Hippocampal formation (tissue), 2 donors: ENCODE measurements at places on chromosomes 5 and 9.

DNA sequence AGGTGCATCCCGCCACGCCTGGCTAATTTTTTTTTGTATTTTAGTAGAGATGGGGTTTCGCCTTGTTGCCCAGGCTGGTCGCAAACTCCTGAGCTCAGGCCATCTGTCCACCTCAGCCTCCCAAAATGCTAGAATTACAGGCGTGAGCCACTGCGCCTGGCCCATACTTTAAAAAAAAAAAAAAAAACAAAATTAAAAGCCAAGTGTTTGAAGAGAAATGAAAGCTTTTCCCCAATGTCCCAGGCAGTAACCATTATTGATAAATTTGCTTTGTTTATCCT lies 9.5 kb downstream of the PRRC2B start:
- DNase-seq: no peak

DNA sequence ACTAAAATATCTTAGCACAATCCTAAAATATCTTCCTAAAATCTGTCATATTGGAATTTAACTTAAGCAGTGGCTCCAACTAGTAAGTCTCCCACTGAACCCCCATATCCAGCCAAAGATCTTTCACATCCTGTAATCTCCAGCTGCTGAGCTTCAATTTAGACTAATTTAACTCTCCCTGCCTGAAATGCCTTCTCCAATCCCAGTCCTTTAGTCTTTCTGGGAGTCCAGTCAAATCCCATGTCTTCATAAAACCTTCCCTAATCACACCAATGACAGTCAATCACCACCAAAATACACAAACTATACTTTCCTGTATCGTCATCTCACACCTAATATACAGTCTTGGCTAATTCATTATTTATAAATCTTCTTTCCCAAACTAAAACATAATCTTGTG lies 607 bp upstream of the KLHL3 start:
- no peak for DNase-seq

- no peak for DNase-seq
These were observed 34.8 kb upstream of the PANK3 start for GRCh38 chr5:168613996-168614395.

DNA sequence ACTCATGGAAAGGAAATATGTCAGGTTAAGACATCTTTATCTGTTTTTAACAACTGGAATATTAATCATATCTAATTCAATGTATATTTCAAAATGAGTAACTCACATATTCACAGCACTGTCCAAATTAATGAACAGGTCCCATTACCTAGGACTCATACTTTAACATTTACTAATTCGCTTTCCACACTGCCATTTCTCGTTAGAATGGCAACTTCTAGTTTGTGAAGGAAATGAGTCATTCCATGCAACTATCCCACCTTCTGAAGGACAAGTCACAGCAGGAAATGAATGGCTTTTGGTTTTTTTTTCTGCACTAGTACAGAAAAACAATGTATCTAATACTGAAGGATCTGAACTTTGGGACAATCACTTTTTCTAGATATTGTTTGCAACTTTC lies 24.6 kb upstream of the IFNK start:
- no peak for DNase-seq

DNA sequence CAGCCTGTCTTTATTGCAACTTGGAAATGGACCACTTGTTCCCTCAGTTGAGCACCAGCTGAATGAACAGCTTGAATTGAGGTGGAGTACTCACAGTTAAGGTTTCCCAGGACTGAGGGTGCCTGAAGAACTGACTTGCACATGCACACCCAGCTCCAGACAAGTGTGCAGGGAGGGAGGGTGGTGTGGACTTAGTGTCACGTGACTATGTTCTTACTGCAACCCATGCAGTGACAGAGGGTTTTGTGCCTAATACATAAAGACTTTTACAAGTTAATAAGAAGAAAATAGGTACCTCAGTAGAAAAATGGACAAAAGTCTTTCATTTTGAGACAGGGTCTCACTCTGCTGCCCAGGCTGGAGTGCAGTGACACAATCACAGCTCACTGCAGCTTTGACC lies 18.0 kb downstream of the BARX1 start:
- DNase-seq: no peak

DNA sequence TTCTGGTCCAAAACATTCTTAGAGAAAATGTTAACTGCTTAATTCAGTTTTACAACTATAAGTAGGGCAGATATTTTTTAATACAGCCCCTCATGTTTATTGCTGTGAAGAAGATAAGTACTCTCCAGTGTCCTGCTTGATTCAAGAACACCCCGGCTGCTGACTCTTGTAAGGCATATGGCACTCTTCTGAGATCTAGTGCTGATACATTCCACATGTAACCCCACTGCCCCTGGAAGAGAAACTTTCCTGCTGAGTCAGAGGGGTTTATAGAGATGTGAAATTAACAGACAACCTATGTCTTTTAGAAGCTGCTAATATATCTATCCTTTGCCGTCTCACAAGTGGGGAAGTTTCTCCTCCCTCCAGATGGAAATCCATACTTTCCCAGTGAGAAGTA lies 1.0 kb upstream of the MINAR2 start:
- no peak for DNase-seq

GRCh38 chr5:126811515-126812198 lies 34.7 kb downstream of the LMNB1 start:
- no peak for DNase-seq

DNA sequence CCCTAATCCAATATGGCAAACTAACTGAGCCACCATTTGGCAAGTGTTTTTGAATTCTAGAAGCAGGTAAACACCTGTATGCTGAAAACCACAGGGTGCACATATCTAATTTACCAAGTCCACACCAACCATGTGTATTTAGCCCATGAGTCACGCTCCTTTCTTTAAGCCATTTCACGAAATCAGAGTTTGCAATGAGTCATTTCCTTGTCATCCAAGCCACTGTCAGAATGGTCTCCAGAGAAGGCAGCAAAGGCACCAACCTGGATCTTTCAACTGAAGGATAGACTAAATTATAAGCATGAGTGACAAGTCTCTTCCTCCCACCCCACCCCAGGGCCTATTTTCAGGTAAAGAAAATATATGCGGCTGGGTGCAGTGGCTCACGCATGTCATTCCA lies 110.0 kb downstream of the PAX5 start:
- no peak for DNase-seq

GRCh38 chr5:67341478-67341877 lies 144.9 kb upstream of the CD180 start:
- no peak for DNase-seq

GRCh38 chr5:170497311-170498038 lies 6.3 kb upstream of the KCNIP1 start:
- no peak for DNase-seq

DNA sequence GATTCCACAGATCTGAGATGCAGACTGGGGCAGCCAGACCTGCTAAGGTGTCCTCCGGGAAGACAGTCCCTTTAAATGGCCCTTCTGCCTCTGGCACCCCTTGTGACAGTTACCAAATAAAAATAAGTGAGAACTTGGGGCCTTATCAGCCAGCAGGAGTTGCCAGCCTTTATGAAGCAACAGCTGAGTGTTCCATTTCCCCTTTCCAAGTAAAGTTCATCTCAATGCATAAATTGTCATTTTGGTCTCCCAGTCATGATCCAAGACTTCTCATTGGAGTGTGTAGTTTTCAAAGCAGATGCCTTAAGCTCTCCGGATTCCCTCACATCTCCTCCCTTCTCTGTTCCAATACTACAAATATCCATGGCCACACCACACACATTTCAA lies 4.1 kb downstream of the PTCH1 start:
- no peak for DNase-seq

DNA sequence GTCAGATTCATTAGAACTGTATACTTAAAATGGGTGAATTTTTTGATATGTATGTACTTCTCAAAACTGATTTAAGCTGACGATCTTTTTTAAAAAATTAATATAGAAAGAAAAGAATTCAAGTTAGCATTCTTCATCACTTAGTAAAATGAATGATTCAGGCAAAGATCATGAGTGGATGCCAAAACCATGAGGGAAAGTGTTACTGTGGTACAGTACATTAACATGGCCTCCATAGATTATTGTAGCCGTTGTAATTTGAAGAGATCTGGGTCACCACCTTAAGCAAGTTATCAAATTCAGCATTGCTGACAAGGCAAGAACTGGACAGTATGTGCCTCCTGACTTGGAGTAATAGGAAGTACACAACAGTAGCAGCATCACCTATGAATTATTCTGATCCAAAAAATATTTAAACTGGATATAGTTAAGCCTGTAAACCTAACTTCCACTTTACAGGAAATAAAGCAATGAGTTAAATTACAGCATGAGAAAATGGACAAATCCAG lies 29.7 kb downstream of the C9orf85 start:
- DNase-seq: no peak

DNA sequence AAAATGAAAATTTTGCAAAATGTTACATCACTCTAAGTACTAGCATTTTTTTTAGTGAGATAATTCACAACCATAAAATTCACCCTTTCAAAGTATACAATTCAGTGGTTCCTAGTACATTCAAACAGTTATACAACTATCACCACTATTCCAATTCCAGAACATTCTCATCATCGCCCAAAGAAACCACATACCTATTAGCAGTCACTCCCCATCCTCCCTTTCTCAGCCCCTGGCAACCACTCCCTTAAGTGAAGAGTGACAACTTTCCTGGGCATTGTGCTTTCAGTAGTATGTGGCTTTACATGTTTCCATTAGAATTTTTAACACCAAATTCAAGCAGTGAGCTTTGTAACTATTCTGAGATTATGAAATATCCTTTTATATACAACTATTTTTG lies 81.4 kb downstream of the RASEF start:
- DNase-seq: no peak

DNA sequence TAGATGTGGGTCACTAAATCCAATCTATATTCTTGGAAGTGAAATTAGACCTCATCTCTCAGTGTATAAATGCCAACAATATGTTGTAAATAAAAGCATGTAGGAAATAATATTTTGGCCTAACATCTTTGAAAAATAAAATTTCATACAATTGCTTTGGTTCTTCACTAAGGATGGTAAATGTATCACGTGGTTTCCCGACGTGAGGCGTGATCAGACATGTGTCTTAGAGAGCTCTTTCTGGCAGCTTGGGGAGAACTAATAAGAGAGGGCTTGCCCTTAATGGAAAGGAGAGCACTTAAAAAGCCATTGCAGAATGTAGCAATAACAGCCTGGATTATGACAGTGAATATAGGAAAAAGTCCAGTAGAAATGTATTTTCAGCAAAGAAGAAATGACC lies 602.6 kb downstream of the CDH12 start:
- no peak for DNase-seq

- DNase-seq: no peak
These were observed 220.3 kb downstream of the NR3C1 start for GRCh38 chr5:143182901-143183820.

GRCh38 chr9:84057662-84058061 lies 77.1 kb downstream of the RMI1 start:
- no peak for DNase-seq

DNA sequence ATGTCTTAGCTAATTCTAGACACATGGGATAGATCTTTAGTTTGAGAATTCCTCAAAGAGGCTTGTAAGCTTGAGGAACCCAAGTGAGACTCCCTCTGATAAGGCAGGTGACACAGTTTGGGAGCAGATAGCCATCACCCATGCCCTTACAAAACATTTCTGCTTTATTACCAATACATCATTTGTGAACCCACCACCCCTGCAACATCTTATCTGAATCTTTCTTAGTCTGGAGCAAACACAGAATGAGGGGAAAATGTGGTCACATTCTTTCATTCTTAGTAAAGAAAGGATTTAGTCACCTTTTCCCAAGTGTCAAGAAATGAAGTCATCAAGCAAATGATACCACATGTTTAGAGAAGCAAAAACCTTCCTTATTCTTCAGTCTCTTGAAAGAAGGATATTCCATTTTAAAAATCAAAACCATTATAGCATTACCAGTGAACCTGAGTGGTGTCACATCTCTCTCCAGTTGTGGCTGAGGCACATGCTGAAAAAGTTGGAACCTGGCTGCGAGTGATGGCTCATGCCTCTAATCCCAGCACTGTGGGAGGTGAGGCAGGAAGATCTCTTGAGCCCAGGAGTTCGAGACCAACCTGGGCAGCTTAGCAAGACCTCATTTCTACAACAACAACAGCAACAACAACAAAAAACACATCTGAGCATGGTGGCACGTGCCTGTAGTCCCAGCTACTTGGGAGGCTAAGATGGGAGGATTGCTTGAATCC lies 65.9 kb downstream of the PRKACG start:
- no peak for DNase-seq

DNA sequence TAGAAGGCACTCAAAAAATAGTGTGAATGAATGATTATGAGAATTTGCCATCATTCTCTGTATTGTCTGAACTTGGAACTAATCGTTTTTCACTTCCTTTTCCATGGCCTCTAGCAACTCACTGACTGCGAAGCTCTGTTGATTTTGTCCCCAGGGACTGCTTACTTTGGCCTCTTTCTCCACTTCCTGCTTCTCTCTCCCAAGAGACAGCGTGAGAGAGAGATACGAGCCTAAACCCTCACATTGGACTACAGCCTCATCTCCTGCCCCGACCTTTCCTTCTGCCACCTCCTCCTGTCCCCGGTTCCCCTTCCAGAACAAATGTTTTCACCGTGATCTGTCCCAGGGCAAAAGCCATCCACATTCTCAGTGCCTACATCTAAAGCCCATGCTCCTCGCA lies 300.8 kb upstream of the PANK3 start:
- no peak for DNase-seq

GRCh38 chr5:134490925-134491271 lies 34.6 kb upstream of the JADE2 start:
- DNase-seq: no peak

DNA sequence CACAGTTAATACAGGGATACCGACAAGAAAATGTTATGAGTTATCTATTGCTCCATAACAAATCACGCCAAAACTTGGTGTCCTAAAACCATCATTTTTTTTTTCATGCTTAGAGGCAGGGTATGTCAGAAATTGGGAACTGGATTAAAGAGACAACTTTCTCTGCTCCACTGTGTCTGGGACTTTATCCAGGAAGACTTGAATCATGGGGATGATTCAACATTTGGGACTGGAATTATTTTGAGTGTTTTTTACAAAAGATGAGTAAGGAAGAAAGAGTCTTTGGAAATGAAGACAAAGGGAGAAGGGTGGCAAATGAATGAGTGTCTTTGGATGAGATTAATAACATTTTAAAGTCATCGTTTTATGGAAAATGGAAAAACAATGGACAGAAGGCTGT lies 1883.7 kb upstream of the C9orf72 start:
- no peak for DNase-seq

- DNase-seq: no peak
These were observed 123.0 kb upstream of the CNTLN start for GRCh38 chr9:17011880-17012279.

GRCh38 chr5:151469992-151470391 lies 22.6 kb downstream of the SLC36A1 start:
- no peak for DNase-seq

- DNase-seq: no peak
These were observed 38.9 kb downstream of the AGTPBP1 start for GRCh38 chr9:85702726-85703289.

- no peak for DNase-seq
These were observed 70.0 kb downstream of the KLHL3 start for GRCh38 chr5:137665678-137666460.
